ENCODE measurements at places on chromosomes 11 and 22.

DNA sequence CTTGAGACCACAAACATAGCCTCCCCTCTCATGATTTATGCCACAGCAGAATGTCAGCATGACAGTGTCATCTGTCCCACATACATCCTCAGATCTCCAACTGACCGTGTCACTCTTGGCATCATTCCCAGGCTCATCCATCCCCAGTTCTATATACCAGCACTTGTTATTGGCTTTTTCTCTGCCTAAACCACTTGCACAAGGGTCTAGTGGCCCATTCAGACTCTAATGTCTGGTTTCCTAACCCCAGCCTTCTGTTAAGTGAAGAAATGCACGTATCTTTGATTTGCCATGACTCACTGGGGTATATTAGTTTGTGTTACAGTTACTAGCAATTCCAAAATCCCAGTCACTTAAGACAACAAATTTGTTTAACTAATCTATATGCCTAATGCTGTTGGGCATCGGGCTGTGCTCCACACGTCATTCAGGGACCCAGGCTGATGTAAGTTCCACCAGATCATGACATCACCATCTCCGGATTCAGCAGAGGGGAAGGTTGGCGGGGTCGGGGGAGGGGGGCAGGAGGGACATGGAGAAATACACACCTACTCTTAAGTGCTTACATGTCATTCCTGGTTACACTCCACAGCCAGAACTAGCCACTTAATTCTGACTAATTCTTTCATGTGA lies 517.4 kb downstream of the BUD13 start:
- DNase-seq = no peak

GRCh38 chr11:11253995-11254394 lies 99.1 kb downstream of the CSNK2A3 start:
- no peak for DNase-seq

GRCh38 chr22:46622081-46622521 lies 1.9 kb downstream of the GRAMD4 start:
- DNase-seq = no peak

- DNase-seq = no peak
Measured at GRCh38 chr11:3911908-3912505, 56.5 kb downstream of the STIM1 start.

DNA sequence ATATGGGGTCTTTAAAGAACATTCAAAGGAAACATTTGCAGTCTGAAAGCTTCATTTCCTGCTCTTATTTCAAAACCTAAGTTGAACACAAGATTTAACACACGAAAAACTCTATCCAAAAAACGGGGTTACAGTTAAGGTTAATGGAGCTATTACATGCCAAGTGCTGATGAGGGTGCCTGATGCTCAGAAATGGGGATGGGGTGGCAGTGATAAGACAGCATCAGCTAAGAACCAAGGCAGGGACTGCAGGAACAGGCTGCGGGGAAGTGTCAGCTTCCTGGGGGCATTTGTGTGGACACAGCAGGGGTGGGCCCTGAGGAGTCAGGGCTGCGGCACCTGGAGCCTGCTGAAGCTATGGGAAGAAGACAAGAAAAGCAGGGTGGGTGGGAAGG lies 12.2 kb downstream of the DGCR2 start:
- DNase-seq = no peak

DNA sequence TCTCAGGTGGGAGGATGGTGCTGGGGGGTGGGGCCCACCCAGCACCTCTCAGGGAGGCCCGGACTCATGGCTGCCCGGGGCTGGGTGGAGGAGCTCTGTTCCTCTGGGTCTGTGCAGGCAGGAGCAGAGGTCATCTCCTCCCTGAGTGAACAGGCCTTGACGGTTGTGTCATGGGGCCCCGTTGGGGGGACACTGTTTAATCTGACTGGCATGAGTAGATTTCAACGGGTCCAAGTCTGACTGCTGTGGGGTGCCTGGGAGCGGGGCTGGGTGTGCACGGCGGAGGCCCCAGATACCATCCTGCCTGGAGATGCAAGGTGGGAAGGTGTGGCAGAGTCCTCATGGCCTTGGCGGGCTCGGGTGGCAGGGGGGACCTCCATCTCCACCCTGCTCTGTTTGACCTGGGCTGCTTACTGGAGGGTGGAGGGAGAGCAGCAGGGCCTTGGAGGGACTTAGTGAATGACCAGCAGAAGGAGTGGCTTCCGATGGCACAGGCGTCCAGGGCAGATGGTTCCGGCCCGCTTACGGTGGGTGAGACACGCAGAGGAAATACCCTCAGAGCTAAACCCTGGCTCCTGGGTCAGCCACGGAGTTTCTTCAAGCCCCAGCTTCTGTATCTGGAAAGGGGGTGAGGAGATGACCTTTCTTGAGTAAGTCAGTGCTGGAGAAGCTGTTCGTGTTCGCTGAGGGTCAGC lies 48.7 kb downstream of the SMIM38 start:
- DNase-seq = no peak

DNA sequence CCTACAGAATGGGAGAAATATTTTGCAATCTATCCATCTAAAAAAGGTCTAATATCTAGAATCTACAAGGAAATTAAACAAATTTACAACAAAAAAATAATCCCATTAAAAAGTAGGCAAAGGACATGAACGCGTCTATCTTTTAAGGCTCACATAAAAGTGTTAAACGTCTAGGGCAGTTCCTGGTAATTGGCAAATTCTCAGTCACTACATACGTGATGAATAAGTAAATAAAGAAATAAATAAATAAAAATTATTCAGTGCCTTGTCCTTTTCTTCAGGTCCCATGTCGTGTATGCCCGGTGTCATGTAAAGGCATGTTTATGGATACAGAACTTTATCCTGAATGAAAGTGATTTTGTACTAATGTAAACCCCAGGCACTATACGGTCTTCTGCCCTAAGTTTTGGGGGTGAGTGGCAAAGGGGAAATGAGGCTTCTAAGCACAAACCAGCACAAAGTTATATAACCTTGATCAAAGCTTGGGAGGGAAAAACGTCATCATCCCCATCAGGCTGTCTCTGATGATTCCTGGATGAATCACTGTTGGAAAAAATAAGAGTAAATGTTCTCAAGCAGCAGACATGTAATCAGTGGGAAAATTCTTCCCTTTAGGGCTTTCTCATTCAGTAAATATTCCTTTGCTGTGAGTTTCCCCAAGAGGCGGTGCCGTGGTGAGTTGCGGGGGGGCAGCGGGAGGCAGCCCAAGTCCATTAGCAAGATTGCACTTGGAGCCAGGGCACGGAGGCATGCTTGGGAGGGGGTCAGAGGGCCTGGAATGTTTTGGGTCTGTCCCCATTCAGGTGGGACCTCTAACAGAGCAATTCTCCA lies 30.4 kb upstream of the MICAL2 start:
- no peak for DNase-seq

GRCh38 chr11:126165757-126166156 lies 45.7 kb downstream of the RPUSD4 start:
- DNase-seq = no peak

DNA sequence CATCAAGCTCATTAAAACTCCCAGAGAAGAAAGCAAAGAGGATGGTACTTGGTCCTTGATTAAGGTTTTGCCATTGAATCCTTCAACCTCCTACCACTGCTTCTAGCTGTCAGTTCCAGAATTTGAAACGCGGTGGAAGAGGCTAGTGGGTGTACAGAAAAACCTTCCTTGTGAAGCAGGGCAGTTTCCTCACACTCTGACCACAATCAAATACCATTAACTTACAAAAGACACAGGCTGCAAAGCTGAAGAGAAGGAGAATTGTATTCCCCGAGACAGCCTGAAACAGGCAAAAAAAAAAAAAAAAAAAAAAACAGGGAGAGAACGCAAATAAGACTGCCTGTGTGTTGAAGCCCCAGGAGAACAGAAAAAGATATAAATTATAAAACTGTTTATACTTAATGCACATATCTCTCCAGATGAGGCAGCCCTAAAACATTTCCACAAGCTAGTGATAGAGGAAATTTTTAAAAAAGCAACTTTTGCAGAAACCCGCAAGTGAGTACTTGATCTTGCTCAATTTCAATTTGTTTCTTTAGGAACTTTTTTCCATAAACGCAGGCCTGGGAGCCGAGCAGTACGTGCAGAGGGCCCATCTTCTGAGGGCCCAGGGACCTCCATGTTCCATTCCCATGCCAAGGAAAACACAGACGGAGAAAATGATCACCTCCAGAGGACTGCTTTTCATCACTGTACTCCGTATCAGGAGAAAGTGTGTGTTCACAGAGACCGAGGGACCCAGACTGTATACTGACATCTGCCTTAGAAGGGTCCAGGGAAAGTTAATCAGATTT lies 218.7 kb upstream of the BLID start:
- no peak for DNase-seq
